Right kidney (tissue), 9 donors: ENCODE measurements at places on chromosomes 16 and 17.

GRCh38 chr17:50550661-50551432 is 3.9 kb downstream of the SPATA20 start:
- DNase-seq = peak; percentile 70

- no peak for DNase-seq
These were observed 5.3 kb upstream of the CCL1 start for GRCh38 chr17:34368196-34368945.

DNA sequence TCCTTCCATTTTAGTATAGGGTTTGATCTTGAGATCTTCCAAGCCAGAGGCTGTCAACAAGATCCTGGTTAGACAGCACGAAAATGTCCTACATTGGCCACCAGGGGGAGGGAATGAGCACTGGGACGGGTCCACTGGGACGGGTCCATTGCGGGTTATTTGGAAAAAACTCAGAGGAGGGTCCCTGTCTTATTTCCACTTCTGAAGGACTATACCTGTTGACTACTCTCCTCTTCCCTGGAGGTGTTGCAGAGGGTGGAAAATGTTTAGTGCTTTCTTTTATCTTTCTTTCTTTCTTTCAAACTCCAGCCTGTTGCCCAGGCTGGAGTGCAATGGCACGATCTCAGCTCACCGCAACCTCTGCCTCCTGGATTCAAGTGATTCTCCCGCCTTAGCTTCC is 2.5 kb downstream of the TTLL6 start:
- no peak for DNase-seq

DNA sequence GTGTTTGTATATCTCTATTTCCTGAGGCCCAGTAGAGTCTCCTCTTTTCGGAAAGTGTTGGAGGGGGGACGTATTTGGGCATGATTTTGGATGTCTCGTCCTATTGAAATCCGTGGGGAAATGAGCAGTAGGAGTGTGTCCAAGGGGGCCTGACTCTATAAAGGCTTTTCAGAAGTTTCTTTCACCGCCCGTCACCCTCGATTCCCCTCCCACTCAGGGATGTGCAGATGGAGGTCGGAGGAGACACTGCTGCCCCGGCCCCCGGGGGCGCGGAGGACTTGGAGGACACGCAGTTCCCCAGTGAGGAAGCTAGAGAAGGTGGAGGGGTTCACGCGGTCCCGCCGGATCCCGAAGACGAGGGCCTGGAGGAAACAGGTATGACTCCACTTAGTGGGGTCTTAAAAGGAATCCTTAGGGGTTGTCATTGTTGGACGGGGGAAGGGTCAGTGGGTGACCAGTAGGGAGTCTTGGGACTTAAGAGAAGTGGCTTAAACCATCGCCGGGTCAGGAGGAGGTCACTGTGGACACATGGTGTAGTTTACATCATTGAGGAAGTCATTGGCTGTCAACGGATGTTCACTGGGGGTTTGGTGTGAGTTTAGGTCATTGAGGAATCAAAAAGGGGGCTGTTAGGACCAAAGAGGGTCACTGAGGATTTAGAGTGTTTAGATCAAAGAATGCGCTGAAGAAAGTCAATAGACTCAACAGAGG is 424 bp downstream of the MON1B start:
- no peak for DNase-seq

DNA sequence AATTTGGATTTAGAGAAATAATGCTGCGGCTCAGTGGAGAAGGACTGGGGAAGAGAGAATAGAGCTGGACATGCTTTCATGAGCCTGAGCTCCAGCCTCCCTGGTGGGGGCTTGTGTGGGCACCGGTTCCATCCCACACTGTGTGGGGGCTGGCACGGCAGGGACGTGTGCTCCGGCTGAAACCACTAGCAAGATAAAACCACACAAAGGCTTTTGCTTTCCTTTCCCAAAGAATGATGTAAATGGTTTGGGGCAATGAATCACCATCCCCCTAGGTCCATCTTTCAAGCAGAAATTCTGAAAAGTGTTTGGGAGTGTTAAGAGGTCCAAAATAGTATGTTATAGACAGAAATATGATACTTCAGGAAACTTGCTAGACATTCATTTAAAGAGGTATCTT is 77.0 kb downstream of the CDH11 start:
- no peak for DNase-seq
